Stimulated activated CD8-positive, alpha-beta memory T cell treated with anti-CD3 and anti-CD28 coated beads, Interleukin-15, amount 100 ng/mL, for 4 hours (primary cell): ENCODE measurements at places on chromosomes 4 and X.

DNA sequence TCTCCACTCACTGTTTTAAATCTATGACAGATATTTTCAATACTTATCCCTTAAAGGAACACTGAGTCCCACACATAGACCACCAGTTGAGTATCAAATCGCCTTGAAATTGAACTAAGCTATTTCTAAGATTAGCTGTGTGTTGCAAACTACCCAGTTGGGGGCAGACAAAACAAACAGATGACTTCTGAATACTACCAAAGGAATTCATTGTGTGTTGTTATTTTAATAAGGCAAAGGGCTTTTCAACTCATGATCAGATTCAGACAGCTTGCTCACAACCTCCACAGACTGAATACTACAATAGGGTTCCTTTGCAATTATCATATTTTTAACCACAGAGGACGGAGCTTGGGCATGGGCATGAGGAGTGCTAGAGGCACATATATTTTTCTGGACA lies 283.0 kb upstream of the GPC4 start:
- DNase-seq, result no peak

DNA sequence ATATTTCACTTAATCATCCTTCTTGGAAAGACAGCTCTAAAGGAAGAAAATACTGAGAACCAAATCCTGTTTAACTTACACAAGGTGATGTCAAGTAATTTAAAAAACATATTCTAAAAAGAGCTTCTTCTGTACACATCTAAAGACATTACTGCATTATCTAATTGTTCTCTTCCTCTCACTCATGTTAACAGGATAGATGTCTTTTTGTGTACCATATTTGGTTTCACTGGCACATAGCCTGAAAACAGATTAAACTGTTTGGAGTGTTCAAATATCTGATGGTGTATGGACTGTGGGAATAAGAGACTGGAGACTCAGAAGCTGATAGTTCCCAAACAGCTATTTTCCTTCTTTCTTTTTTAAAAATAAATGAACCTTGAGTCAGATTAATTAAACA lies 213.3 kb upstream of the MAB21L2 start:
- no peak for DNase-seq

DNA sequence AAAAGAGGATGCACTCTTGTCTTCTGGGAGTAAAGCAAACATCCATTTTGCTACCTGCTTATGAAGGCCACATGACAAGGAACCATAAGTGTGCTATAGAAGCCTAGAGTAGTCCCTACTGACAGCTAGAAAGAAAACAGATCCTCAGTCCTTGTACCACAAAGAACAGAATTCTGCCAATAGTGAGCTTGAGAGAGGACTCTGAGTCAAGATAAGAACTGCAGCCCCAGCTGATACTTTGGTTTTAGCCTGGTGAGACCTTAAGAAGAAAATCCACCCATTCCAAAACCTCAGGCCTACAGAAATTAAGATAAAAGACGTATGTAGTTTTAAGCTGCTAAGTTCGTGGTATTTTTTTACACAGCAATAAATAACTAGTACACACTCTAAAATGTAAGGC lies 914.6 kb downstream of the PCDH19 start:
- no peak for DNase-seq

DNA sequence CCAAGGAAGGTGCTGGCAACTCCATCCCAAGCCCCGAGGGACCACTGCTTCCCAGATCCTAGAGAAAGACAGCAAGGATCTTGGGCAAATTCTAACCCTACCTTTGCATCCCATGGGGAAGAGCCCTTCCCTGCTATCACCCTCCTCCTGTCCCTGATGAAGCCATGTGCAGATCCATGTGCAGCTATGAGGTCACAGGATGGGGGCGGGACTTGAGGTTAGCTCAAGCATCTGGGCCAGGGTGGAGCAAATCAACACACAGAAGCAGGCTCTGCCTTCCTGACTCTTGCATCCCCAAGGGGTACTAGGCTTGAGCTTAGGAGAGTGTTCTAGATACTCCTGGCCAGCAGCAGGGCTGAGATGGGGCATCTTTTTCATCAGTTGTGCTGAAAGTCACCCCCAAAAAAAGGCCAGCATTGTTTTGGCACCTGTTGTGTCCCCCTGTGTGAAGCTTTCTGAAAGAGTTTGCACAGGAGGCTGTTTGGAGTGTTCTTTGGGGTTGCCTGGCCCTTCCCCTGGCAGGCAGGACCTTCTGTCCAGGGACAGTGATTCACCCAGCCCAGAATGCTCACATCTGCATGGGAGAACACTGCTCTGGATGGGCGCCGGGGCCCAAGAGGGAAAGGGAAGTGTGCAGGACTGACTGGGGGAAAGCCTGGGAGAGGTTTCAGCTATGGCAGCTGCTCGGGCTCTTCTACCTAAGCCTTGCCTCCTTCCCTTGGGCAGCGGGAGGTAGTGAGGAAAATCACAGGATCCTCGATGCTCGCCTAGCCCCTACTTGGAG lies 50.8 kb downstream of the PRPS1 start:
- no peak for DNase-seq

DNA sequence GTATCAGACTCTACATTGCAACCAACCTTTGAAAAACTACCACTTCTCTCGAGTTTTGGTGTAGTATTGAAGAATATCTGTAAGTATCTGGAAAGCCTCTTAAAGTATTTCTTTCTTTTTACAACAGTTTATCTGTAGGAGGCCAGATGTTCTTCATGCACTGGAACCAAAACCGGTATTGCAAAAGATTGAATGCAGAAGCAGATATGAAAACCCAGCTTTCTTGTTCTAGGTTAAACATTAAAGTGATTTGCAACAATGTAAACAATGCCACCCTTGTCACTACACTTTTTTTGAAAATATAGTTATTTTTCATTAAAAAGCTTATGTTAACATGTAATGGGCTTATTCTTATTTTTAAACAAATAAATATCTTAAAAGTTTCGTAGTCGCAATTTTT lies 27.2 kb downstream of the PLS3 start:
- no peak for DNase-seq
